ENCODE measurements at places on chromosomes 5 and 9. TPM values are rescaled to one million over a fixed set of nuclear protein-coding genes. Genes with fewer than 3 reads are reported as not detected.

The SURF1 gene
- 16.6 TPM for total RNA-seq

The ARHGEF39 gene
- total RNA-seq = 4.6 TPM

The LHX2 gene
- not detected for total RNA-seq

The ATP10B gene
- 0.96 TPM for total RNA-seq

The PCDHGA3 gene
- under 0.01 TPM for total RNA-seq

The PCDHGC5 gene
- 0.21 TPM for total RNA-seq

The LVRN gene
- not detected for total RNA-seq

The ASPN gene
- under 0.01 TPM for total RNA-seq

The CDC25C gene
- total RNA-seq = not detected

The IL17B gene
- 0.48 TPM for total RNA-seq

The ODF2 gene
- 11.9 TPM for total RNA-seq

The FOXD4L6 gene
- total RNA-seq = not detected

The ASS1 gene
- total RNA-seq = 393 TPM

The KIAA0825 gene
- 1.9 TPM for total RNA-seq

The PTAR1 gene
- total RNA-seq = 53.5 TPM

The CBY3 gene
- total RNA-seq = not detected

The SLC6A3 gene
- total RNA-seq = not detected

The SPAAR gene
- not detected for total RNA-seq

The FAM163B gene
- not detected for total RNA-seq

The GLRA1 gene
- total RNA-seq = not detected

The CNOT6 gene
- total RNA-seq = 15.7 TPM

The SLC34A3 gene
- total RNA-seq = not detected

The PCDHB12 gene
- not detected for total RNA-seq

The FCN1 gene
- total RNA-seq = not detected

The ARL15 gene
- total RNA-seq = 17.9 TPM

The PTGS1 gene
- 1.9 TPM for total RNA-seq

The PCDHGA4 gene
- total RNA-seq = not detected

The GTF3C4 gene
- 10.9 TPM for total RNA-seq

The RAD17 gene
- 18.8 TPM for total RNA-seq

The PAPPA gene
- total RNA-seq = under 0.01 TPM

The ACOT12 gene
- total RNA-seq = not detected

The SLC1A1 gene
- total RNA-seq = 8.2 TPM

The TAF11L10 gene
- not detected for total RNA-seq

The SAXO1 gene
- total RNA-seq = not detected

The ADCY2 gene
- 1.1 TPM for total RNA-seq

The GFPT2 gene
- total RNA-seq = 0.48 TPM

The TNFSF8 gene
- total RNA-seq = not detected

The PIP5K1B gene
- total RNA-seq = not detected

The LRRTM2 gene
- not detected for total RNA-seq

The SPATA31E1 gene
- not detected for total RNA-seq

The ANKRD20A1 gene
- total RNA-seq = not detected

The GFI1B gene
- not detected for total RNA-seq

The QRFP gene
- total RNA-seq = not detected

The FOXD4L4 gene
- total RNA-seq = not detected

The BAAT gene
- total RNA-seq = 0.24 TPM

The SNCAIP gene
- not detected for total RNA-seq
